ENCODE measurements at places on chromosomes 4 and X.

DNA sequence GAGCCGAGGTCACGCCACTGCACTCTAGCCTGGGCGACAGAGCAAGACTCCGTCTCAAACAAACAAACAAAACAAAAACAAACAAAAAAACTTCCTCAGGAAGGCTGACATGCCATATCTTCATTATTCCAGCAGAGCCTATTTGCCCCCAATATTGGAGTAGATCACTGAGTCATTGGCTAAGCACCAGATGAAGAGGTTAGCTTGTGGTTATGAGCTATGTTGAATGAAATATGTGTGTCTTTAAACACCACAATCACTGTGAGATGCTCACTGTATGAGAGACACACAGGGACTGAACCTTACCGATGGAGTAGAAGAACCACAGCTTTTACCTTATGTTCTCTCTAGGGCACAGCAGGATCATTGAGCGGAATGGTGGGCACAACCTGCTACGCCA, 122.1 kb upstream of the EOLA2 start:
- no peak for DNase-seq

GRCh38 chr4:155578726-155579370, 87.8 kb upstream of the GUCY1A1 start:
- DNase-seq = no peak

DNA sequence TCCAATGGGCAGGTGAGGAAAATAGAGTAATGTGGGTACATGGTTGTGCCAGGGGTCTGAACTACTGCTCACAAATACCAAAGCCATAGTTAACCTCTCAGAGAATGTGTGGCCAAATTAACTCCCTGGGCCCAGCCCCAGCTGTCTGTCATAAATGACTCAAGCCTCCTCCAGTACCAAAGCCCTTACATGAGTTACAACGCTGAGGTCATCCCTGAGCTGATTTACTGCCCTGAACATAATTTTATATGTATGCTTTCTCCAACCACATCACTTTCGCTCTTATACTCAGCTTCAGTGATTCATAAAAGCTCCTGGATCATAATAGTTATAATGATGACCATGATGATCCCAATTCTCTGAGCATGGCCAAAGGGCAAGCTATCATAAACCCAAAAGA, 283.9 kb downstream of the NKX6-1 start:
- DNase-seq = no peak

- DNase-seq = no peak
Observed at GRCh38 chrX:110172215-110172614, 145.7 kb downstream of the AMMECR1 start.

GRCh38 chrX:31656013-31656412, 584.2 kb upstream of the FTHL17 start:
- no peak for DNase-seq

DNA sequence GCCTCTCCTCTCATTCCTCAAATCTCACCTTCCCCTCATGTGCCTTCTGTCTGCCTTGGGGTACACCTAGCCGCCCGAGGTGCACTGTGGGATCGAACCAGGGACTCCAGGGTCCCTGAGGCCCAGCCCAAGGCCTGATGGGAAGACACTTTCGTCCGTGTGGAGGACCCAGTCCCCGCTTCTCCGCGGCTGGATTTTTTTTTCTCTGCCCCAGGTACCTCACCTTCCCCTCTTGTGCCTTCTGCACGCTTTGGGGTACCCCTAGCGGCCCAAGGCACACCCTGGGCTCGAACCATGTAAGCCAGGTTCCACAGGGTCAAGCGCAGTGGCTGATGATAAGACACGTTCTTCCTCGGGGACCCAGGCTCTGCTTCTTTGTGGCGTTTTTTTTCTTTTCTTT, 530.7 kb downstream of the CWH43 start:
- DNase-seq = no peak

DNA sequence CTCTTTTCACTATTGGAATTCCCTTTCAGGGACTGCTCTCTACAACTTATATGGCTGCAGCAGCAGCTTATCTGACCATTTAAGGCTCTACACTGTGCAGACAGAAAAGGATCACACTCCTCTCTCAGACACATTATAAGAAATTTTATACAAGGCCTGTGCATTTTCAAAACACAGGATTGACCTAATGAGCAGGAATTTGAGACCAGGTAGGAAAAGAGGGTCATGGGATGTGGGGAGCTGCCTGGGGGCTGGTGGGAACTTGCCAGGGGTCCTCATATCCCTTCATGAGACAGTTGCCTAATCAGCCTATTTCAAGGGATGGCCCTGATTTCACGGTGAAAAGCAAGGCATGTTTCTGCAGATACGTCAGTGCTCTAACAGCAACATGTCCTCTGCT, 77.1 kb downstream of the SORBS2 start:
- no peak for DNase-seq

DNA sequence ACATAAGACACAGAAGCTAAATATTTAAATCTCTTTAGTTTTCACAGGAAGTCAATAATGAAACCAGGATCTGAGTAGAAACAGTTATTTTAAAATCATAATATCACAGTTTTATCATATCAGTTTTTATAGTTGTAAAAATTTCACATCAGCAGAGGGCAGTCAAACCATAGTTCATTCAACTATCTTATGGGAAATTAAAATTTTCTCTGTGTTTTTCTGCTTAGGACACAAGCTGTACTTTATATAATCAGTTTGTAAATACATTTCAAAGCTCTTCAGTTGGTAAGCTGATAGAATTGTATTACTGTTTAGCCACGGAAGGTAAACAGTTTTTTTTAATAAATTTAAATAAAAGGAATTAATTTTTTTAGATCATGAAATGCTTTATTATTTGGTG, 204.8 kb upstream of the NUDT6 start:
- no peak for DNase-seq

DNA sequence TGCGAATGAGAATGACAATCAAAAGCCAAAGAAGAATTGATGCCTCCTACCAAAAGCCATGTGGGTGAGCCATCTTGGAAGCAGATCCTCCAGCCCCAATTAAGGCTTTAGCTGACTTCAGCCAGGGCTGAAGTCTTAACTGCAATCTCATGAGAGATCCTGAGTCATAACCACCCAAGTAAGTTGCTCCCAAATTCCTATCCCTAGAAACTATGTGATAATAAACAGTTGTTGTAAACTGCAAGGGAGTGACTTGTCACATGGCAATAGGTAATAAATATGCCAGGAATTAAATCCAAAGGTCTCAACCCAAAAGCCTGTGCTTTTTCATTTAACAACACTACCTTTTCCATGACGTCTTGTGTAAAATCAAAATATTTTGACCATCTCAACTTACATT, 154.2 kb upstream of the TBL1X start:
- no peak for DNase-seq

DNA sequence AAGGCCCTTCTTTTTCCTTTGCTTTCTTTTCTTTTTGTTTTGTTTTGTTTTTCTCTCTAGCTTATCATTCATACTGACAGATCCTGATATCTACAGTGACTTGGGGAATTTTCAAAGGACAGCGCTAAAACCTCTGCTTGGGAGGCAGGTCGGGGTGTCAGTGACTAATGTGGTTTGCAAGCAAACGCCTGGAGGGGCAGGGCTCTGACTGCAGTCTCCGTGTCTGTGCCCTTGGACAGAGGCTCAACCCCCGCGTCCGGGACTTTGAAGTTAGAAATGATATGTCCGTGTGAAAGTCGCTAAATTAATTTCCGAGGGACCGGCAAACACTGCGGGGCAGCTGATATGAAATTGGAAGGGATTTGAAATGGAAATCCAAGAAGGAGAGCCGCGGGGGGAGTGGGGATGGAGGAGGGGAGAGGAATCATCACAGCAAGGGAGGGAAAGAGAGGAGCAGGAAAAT, 312.4 kb downstream of the DHRSX start:
- DNase-seq = no peak

GRCh38 chr4:74969507-74970474, 36.9 kb downstream of the PARM1 start:
- DNase-seq = no peak

DNA sequence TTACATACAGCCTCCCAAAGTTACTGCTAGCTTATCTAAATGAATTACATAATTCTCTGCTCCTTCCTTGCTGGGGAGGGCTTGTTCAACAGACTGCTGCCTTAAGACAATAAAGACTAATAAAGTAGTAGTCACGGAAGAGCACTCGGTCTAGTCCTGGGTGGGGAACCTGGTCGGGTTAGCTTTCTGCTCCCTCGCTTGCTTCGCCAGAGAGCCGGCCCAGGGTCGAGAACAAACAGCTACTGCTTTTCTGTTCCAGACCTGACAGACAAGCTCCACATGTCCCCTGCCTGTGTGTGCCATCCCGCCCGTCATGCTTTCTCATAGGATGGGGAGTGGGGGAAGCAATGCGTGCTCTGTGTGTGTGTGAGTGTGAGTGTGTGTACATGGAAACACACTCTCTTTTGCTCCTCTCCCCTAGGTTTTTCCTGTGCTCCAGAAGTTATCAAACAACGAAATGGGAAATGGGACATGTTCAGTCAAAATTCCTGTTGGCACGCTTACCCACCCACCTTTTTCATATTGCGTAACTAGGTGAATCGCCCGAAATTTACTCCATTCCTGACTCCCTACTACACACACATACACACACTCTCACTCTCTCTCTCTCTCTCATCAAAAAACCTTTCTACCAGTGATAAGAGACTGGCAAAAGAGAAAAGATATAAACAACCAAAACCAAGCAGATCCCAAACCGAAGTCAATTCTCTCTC, 1.3 kb downstream of the NPY1R start:
- no peak for DNase-seq

- DNase-seq = no peak
Observed at GRCh38 chrX:24117258-24117657, 32.3 kb upstream of the ZFX start.

- no peak for DNase-seq
Observed at GRCh38 chrX:42944381-42944998, 166.5 kb upstream of the PPP1R2C start.

- no peak for DNase-seq
Observed at GRCh38 chrX:115368876-115369275, 79.4 kb downstream of the LUZP4 start.
